EH (cell line): ENCODE measurements at places on chromosomes 7 and 10.

GRCh38 chr7:26011039-26011696 is 140.8 kb upstream of the NFE2L3 start:
- no peak for DNase-seq

GRCh38 chr10:67695555-67695954 is 440 bp downstream of the CTNNA3 start:
- DNase-seq = no peak

GRCh38 chr10:14244147-14244546 is 86.6 kb downstream of the FRMD4A start:
- peak; percentile 11 for DNase-seq

DNA sequence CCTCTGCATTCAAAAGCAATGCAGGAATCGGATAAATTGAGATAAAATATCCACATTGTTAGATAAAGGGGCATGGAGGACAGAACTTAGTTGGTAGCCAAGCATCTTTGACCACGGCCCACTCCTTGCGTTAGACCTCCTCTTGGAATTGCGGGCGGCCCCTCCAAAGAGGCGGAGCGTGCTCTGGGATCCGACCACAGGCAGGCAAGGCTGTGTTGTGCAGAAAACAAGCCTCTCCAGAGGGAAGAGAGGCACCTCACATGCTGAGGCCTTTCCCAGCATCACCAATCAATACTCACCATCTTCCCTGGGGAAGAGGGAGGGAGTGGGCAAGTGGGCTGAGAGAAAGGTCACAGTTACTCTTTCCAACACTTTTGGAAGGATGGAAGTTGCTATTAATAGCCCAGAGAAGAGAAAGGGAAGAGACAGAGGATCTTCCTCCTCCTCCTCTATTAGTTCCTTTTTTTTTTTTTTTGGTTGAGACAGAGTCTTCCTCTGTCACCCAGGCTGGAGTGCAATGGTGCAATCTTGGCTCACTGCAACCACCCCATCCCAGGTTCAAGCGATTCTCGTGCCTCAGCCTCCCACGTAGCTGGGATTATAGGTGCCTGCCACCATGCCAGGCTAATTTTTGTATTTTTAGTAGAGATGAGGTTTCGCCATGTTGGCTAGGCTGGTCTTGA is 49.7 kb upstream of the NRF1 start:
- DNase-seq = no peak

DNA sequence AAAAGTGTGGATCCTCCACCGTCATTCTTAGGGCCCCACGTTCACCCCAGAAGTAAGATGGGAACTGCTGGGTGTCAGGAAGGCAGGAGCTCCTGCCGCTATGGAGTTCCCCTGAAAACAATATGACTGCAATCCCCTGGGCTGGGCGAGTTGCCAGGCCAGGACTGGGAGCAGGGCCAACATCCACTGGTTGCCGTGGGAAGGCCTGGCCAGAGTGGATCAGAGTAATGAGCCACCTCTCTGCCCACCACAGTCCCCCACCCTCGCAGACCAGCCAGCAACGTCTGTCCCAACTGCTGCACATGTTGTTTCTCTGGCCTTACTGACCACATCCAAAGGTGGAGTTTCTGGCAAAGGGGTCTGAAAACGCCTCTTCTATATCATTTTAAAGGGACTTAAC is 86.6 kb downstream of the STRA8 start:
- peak; percentile 67 for DNase-seq

GRCh38 chr7:99008921-99009530 is 130.7 kb downstream of the TRRAP start:
- DNase-seq = no peak

DNA sequence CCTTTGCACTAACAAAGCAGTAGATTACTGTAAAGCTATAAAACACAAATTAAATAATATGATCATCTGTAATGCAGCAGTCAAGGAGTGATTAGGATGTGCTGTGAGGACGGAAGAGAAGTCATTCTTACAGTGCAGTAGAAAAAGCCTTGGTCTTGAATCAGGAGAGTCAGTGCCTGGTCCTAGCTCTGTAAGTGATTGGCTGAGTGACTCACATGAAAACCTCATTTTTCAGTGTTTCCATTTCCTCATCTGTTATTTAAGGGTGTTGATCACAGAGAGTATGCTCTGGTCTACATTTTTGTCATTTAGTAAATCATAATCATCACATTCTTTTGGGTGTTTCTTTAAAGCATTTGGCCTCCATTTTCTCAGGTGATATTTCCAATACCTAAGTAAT is 717.8 kb downstream of the LRMDA start:
- DNase-seq = peak; percentile 44

- no peak for DNase-seq
These were observed 196.7 kb upstream of the TMEM72 start for GRCh38 chr10:44714451-44714850.

DNA sequence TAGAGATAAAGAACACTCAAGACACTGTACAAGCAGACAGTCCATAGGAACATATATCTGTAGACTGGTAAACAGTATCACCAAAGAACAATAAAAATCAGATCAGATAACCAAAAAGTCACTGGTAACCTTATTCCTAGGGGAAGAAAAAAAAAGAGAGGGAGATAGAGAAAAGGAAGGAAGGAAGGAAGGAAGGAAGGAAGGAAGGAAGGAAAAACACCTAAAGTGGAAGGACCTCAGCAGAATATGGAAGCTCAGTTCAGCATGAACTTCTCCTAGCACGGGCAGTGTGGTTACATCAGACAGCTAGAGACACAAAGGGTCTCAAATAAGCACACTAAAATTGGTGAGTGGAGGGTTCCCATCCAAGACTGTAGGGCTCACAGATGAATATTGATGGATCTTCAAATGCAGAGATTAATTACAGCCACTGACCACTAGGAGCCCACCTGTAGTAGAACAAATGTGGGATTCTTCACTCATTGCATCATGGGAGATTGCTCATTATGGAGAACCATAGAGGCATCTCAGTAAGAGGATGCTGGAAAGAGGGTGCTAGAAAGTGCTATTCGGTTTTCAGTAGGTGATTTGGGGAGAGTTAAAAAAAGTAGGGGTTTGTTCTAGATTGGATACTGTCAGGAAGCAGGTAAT is 293.4 kb upstream of the C7orf33 start:
- no peak for DNase-seq

DNA sequence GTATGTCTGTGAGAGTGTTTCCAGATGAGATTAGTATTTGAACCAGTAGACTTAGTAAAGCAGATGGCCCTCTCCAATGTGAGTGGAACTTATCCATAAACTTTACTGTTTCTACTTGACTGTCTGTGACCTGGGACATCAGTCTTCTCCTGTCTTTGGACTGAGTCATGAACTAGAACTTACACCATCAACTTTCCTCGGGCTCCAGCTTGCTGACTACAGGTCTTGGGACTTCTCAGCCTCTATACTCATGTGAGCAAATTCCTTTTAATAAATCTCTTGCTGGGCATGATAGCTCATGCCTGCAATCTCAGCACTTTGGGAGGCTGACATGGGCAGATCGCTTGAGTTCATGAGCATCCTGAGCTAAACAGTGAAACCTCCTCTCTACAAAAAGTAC is 25.7 kb upstream of the WAPL start:
- DNase-seq = peak; percentile 11

DNA sequence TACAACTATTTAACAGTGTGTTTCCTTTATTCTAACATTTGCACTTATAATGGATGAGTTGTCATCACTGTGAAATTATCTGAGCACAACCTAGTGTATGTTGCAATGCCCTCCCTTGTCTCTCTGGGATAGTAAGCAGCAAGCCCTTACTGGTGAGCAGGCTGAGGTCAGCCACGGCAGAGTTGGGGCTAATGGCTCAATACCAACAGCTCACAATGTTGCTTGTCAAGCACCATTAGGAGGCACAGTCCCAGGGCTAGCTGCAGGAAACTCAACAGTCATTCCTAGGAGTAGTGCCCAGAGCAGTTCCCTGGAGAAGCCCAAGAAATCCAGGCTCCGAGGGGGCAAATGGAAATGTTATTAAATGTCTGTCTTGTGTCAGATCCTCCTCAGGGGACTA is 858.4 kb downstream of the GRID1 start:
- DNase-seq = no peak

DNA sequence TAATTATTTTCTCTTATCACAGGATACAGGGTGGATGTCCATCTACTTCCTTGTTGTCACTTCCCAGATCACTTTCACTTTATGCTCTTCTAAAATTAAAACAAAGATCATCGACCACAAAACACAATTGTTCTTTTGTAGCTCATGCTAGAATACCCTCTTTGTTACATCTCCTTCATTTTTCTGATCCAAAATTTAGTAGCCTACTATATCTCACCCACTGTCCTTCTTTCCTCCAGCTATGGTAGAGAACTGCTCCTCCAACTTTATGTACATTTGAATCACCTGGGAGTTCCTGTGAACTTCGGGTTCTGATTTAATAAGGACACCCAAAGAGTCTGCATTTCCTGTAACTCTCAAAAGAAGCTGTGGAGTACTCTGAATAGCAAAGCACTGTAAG is 1.2 kb upstream of the AHR start:
- DNase-seq = no peak

DNA sequence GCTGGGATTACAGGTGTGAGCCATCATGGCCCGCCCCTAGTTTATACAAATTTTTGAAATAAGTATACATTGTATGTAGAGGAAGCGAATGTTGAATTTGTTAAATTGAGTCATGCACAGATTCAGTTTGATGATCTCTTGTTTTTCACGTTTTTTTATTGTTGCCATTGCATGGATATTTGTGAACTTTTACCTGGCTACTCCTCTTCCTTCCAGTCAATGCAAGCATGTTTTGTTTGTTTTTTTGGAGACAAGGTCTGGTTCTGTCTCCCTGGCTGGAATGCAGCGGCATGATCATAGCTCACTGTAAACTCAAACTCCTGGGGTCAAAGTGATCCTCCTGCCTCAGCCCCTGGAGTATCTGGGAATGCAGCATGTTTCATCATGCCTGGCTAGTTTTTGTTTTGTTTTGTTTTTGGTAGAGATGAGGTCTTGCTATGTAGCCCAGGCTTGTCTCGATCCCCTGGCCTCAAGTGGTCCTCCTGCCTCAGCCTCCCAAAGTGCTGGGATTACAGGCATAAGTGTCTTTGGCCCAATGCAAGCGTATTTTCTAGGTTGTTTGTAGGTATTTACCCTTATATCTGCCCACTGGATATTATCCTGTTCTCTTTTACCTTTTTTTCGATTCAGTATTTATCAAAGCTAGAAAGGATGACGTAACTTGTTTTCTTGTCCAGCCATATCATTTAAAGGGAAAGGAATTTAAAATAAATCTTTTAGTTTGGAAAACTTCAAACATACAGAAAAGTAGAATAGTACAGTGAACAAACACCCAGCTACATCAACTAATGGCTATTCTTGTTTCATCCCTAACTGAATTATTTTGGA is 11.0 kb downstream of the LCOR start:
- no peak for DNase-seq

DNA sequence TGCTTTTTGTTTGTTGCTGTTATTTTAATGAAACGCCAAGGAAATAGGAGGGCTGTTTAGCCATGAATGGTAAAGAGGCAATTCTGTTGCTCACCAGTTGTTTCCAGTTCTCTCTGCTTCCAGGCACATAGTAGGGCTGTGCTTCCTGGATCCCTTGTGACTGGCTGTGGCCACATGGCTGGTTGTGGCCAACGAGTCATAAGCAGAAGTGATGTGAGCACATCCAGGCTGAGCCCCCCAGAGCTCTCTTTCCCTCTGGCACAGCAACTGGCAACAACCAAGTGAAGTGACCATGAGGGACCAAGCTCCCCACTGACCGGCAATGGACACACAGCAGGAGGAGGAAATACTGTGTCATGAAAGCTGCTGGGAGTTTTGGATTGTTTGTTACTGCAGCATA is 10.3 kb downstream of the GRID1 start:
- no peak for DNase-seq

DNA sequence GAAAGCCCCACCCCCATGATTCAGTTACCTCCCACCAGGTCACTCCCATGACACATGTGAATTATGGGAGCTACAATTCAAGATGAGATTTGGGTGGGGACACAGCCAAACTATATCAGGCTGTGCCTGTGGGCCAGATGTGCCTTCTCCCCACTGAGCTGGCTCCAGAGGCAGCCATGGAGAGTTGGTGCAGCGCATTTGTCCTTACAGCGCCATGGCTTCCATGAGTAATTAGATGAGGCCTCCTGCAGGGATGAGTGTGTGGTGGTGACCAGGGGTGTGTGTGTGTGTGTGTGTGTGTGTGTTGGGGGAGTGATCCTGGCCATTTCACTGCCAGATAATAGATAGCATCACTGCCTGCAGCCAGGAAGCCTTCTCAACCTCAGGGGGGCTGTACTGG is 94.6 kb downstream of the FANK1 start:
- DNase-seq = no peak

DNA sequence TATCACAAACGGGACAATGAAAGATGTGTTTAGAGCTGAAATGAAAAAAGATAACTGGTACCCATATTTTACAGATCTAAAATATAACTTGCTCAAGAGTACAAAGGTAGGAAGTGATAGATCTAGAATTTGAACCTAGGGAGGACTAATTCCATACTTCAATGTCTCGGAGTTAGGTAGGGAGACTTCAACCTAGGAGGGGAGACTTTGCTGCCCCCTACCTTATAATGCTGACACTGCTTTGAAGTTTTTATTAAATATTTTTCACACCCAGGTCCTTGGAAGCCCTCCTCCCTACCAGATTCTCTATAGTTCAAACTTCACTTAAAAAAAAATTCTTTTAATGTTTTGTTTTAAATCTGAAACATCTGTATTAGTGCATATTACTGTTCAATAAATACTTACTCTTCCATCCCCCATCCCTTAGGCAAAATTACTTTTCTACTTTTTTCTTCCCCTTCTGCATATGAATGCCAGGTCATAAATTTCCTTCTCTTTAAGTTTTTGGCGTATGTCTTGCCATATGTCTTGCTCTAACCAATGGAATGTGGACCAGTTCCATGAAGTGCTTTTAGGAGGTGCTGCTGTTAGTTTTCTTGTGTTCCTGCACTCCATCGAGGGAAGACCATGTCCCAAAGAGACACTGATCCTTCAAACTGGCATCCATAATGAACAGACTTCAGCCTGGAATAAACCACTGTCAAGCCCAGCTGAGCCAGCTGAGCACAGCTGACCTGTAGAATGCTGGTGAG is 57.8 kb downstream of the MICU1 start:
- peak; percentile 3 for DNase-seq

DNA sequence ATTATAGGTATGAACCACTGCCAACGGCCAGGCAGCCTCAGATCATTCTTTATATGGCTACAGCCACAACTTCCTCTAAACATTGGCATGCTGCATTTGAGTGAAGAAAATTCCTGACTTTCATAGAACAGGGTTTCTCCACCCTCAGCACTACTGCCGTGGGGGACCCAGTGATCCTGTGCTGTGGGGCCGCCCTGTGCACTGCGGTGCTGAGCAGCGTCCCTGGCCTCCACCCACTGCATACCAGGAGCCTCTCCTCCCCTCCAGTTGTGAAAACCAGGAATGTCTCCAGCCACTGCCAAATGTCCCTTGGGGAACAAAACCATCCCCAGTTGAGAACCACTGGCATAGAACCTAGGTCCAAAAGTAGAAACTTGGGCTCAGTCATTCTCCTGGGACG is 15.8 kb downstream of the CNPY1 start:
- no peak for DNase-seq

DNA sequence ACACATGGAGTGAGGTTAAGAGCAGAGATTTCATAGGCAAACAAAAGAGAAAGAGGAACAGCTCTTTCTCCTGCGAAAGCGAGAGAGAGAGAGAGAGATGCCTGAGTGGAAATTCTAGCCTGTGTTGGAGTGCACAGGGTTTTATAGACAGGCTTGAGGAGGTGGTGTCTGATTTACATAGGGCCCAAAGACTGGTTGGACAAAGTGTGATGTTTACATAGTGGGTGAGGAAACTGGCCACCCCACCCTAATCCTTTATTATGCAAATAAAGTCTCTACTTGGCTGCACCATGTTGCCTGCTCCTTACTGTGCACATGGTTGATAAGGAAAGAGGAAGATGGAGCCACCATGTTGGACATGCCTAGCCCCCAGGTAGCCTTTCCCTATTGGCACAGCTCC is 967.8 kb upstream of the SORCS1 start:
- DNase-seq = no peak
